ENCODE measurements at places on chromosomes 3 and 15.
A peak's percentile ranks its signal among the peaks of the same experiment; 100 is the strongest.

- no peak for DNase-seq
Measured at GRCh38 chr3:116077557-116077956, 367.7 kb downstream of the LSAMP start.

- DNase-seq: peak; percentile 1
Measured at GRCh38 chr3:184461219-184461618, 81.4 kb downstream of the CHRD start.

DNA sequence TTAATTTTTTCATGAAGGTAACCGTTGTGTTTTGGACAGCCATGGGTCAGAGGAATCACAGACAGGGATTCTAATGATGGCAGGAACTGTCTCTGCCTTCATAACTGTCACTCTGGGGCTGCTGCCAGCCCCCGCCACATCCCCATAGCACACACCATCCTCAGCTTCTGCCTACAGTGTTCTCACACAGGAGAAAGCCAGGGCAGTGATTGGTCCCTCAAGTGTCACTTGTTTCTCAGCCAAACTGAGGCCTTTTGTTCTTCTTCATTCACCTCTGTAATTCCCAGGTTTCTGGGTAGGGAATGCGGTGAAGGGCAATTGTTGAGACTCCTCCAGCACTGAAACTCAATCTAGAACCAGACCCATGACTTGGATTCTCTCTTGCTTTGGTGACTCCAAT lies 65.4 kb upstream of the C3orf80 start:
- DNase-seq: no peak

- DNase-seq: peak; percentile 50
Measured at GRCh38 chr3:15450438-15451215, 23.2 kb downstream of the EAF1 start.

- DNase-seq: no peak
Measured at GRCh38 chr15:75723847-75724660, 11.4 kb upstream of the CSPG4 start.

DNA sequence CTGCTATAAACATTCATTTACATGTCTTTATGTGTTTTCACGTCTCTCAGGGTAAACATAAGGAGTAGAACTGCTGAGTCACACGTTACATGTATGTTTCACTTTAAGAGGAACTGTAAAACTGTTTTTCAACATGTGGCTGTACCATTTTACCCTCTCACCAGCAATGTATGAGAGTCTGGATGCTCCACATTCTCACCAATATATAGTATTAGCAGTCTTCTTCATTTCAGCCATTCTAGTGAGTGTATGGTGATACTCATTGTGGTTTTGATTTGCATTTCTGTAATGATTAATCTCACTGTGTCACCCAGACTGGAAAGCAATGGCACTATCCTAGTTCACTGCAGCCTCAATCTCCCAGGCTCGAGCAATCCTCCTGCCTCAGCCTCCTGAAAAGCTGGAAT lies 37.1 kb downstream of the PHC3 start:
- DNase-seq: no peak

- DNase-seq: no peak
Measured at GRCh38 chr3:153277029-153277428, 115.0 kb downstream of the RAP2B start.

Measured in activated CD8-positive, alpha-beta memory T cell treated with anti-CD3 and anti-CD28 coated beads for 24 hours (primary cell).